ENCODE measurements at places on chromosomes 7 and 10. TPM values are rescaled to one million over a fixed set of nuclear protein-coding genes. Genes with fewer than 3 reads are reported as not detected.

GRCh38 chr7:18901351-18901750, 216.1 kb downstream of the TWIST1 start:
- no peak for DNase-seq

GRCh38 chr7:8702807-8703206, 269.4 kb downstream of the NXPH1 start:
- no peak for DNase-seq

DNA sequence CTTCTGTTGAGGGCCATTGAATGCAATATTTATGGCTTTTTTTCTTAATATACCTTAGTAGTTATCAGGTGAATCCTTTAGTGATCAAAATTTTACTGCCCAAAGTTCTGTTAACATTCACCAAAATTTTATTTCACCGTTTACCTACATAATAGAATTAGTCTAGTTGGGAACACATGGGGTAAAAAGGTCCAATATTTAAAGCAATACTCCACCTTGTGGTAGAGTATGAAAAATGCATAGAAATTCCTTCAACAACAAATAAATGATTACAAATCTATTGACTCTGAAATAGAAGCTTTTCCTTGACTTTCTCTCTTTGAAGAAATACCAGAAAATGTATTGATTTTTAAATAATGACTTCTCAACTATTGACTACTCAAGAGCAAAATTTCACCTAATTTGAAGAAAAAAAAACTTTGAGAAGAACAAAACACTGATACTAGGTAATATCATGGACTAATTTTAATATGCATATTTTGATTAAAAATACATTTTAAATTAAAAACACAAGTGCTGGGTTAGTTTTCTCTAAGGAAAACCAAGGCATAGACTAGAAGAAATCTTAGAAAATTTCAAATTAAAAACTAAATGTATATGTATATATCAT, 43.3 kb downstream of the POLR1F start:
- no peak for DNase-seq

CXCL12 gene
- total RNA-seq: not detected

NUDCD3 gene
- 80.7 TPM for total RNA-seq

SPDYE16 gene
- total RNA-seq: 0.59 TPM

Measured in activated B cell treated with CpG ODN at 0.5 μM for 24 hours (primary cell).